ENCODE measurements at places on chromosomes 1 and 21.

DNA sequence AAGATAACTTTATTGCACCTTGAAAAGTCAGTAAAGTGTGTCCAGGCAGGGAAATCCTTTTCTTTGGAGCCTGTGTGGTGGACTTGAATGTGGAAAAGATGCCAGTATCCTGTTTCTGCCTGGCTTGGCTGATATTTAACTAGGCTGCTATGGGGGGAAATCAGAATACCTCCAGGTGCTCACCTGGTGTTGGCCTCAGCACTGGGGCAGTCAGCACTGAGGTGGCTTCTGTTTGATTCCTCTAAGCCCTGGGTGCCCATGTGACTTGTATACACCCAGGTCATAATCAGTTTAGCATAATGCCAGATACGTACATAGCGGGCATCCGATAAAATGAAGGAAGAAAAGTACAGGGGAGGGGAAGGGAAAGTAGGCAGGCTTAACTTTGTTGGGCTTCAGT is 7.2 kb downstream of the PHGDH start:
- no peak for DNase-seq

DNA sequence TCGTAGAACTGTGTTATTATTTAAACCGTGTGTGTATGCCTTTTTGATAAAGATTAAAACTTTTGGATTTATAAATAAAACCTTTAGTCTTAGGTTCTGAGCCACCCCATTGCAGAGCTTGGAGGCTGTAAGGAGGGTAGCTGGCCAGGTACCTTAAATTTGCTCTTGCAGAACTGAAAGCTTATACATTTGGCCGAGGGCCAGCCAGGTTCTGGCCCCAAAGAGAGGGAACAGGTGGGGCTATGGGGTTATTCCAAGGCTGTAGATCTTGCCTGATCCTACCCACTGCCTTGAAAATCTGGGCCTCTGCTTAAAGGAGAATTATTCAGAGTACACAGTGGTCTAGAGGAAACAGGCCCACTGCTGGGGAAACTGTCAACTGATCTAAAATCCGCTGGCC is 59.6 kb downstream of the CAMK2N1 start:
- DNase-seq: no peak

DNA sequence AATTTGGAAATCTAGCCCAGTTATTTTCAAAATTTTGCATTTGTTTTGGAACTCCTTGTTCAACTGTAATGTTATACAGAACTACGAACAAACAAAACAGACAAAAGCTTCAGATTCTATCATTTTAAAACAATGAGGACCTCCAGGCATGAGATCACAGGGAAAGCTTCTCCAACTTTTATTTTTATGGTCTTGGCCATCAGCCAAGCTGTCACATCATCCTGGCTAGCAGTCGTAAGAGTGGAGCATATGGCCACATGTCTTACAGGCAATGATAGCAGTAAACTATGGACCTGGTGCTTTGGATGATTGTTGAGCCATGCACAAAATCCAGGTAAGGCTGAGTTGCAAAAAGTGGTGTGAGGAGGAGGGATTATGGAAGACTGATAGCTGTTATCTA is 299.6 kb downstream of the LMX1A start:
- no peak for DNase-seq

DNA sequence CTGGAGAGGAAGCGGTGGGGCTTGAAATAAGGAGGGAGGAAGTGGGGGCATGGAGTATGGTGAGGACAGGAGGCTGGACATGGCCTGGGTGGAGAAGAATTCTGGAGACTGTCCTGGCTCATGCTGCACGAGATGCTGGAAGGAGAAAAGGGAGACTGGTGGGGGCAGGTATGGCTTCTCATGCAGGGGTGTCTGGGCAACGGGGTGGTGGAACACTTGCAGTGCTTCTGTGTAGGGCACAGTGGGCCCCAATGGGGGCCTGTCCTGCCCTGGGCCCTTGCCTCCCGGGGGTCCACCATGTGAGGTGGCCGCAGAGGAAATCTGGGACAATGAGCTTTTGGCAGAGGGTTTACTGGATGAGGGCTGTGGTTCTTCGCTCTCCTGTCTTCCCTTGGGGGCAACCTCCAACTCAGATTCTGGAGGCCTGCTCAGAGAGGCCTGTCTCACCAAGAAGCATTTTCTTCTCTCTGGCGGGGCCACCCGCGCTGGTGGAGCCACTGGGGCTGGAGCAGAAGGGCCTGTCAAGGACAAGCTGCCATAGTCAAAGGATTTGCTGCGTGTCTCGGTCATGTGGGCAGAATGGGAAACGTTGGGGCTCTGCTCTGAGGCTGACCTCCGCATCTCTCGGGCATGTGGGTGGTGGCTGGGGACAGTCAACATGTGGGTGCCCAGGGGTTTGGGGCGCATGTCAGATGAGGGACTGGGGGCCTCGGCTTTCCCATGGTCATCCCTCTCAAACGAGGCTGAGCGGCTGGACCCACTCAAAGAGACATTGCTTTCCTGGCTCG is 96.9 kb upstream of the EDN2 start:
- DNase-seq: no peak

- DNase-seq: no peak
Observed at GRCh38 chr1:155954645-155955044, 13.2 kb downstream of the RXFP4 start.

DNA sequence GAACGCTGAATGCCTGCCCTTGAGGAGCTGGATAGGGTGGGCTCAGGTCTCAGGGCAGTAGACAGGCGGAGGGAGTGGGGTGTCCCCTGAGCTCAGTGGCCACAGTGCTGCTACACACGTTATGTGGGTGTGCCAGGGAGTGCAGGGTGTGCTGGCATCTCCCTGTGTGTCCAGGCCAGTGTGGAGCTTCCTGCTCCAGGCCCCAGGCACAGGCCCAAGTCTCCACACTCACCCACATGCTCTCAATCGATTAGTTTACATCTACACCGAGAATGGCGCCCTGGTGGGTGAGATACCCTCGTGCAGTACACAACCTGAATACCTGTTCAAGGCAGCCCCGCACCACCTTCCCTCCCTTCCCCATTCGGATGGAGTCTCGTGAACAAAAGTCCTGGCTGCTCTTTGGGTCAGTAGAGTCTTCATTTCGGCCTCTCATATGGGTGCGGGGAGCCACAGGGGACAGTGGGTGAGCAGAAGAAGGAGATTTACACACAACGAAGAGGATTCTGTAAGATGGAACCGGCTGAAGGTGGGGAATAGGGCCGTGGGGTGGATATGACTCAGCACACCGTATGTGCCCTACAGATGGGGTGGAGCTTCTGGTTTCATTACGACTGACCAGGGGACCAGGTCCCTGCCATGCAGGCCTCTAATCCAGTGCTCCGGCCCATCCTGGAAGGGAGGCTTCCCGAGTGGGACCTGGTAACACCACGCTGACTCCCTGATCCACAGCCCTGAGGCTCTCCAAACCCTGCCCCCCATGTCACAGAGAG is 93.3 kb downstream of the SPSB1 start:
- no peak for DNase-seq

- DNase-seq: no peak
Observed at GRCh38 chr1:151710187-151710840, 6.3 kb downstream of the CELF3 start.

DNA sequence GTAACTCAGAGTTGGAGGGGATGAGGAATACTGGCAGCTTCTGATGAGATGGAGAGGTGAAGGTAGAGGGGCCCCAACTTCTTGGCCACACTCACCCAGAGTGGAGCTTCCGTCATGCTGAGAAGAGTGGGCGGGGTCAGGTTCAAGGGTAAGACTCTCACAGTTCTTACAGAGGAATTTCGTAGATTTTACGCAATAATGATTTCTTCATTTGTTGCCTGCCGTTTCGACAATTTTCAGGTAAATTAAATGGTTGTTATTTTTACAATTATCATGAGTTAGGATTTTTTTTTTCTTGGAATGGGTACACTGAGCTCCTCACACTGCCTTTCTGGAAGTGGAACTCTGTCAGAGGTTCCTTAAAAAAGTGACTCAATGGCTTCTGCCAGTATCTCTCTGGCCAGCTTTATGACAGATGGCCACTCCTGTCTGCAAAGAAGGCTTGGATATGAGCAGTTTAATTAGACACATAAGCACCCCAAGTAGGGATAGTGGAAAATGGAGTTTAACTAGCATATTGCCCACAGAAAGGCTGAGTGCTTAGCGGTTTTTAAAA is 13.8 kb upstream of the NLRP3 start:
- DNase-seq: no peak

GRCh38 chr1:245750261-245750660 is 595.5 kb downstream of the KIF26B start:
- DNase-seq: no peak

- no peak for DNase-seq
Observed at GRCh38 chr1:246063013-246063616, 444.0 kb downstream of the SMYD3 start.

- DNase-seq: no peak
Observed at GRCh38 chr1:184945029-184945428, 29.3 kb downstream of the NIBAN1 start.

- DNase-seq: no peak
Observed at GRCh38 chr1:3016641-3017439, 4.4 kb upstream of the ACTRT2 start.

- DNase-seq: no peak
Observed at GRCh38 chr1:59994302-59995198, 68.0 kb upstream of the CYP2J2 start.

DNA sequence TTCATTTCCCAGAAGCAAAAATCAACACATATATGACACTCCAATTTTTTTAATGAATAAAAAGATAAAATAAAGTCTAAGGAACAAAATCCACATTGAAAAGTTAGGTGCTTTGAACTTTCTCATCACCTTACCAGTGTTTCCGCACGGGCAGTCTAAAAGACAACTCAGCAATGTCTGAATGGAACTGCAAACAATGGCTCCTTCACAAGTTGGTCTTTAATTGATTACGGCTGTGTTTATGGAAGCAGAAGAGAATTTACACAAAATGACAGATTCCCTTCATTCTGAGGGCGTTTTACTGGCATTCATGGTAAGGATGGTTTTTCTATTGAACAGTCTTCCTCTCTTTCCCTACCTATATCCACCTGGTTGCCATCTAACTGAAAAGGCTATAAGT is 65.0 kb upstream of the RNPC3 start:
- DNase-seq: no peak

GRCh38 chr1:203521812-203522211 is 27.9 kb downstream of the OPTC start:
- DNase-seq: no peak

GRCh38 chr1:178939338-178940067 is 68.6 kb upstream of the ANGPTL1 start:
- no peak for DNase-seq

DNA sequence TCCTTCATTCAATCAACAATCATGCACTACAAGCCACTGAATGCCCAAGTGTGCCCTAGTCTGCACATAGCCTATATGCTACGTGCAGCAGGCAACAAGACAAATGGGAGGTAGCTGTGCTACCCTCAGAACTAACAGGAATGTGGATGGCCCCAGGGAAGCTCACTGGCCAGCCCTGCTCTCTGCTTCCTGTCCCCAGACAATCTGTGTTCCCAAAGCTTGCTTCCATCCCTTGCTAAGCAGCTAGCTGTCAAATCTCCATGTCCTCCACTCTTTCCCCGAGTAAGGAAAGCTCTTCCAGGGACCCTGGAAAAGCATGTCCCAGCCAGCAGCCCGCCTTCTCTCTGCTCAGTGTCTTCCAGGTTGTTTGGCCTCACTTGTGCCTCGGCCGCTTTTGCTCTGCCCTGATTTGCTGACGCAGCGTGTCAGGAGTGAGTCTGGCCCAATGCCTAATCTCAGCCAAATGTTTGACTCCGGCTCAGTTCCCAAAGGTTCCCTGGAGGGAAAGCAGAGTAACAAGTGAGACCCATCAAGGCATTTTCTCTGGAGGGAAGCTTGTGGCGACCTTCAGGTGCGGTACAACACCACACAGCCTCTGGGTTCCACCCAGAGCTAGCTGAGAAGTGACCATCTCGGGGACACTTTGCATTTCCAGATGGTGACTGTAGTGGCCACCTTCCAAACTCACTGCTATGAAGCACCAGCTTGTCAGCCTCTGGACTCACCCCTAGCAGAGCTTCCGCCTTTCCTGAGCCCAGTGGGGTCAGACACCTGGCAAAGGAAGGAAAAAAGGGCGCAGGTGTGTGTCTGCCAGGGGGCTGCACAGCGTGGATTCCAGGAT is 243.4 kb downstream of the RHOU start:
- DNase-seq: no peak

- DNase-seq: no peak
Observed at GRCh38 chr1:58870298-58870676, 86.4 kb upstream of the JUN start.

DNA sequence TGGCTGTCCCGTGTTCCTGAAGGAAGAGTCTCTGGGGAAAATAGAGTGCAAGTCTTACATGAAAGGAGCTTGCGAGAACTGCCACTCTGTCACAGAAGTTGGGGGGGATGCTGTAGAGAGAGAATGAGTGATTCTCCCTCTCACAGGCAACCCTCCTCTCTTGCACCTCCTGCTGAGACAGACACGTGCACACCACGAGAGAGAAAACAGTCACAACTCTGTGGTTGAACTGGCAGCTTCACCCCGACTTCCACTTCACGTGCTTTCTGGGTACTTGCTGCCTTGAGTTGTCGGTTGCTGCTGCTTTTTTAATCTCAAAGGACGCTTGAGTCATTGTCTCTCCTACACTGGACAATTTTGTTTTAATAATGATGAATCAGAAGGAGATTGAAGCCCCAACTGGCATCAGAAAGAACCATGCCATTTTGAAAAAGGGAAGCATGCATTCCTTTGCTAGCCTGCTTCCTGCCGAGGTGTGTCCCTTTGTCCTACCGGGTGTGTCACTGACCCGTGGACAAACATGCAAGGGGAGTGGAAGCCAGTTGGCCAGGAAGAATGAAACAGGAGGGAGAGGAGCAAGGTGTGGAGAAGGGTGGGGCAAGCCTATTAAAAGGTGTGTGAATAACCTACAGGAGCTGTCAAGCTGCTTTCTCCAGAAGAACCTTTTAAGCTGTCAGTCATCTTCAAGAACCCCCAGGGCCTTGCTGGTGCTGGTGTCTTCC is 164.2 kb downstream of the CACNA1E start:
- no peak for DNase-seq

DNA sequence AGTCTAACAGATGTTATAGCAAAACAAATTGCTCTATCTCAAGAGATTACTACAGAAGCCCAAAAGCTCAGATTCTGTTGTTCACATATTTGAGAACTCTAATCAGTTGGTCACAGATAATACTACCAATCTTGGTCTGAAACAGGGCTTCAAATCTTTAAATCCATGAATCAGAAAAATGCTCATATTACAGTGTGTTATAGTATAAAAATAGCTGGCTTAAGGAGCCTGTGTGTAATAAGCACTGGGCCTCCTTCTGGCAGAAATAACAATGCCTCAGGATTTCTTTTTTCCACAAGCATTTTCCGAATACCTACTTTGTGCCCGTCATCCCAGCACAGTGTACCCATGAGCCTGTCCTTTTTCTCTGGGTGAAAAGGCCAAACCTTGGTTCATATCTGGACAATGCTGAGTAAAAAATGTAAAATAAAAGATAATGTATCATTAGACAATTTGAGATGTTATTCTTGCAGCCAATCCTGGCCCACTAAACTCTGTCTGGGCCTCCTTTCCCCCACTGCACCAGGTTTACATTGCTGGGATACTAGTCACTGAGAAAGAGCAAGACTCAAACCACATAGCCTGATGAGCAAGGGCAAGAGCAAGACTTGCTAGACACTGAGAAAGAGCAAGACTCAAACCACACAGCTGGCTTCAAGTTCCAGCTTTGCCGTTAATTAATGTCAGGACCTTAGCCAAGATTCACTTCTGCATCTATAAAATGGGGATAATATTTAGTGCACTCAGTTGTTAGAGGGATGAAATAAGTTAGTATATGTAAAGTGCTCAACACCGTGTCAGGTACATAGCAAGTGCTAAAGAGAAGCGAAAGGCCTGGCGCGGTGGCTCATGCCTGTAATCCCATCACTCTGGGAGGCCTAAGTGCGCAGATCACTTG is 17.0 kb upstream of the ADAR start:
- DNase-seq: no peak
